ENCODE measurements at places on chromosomes 4 and X. TPM values are rescaled to one million over a fixed set of nuclear protein-coding genes. Genes with fewer than 3 reads are reported as not detected.

Gene GIMD1
- not detected for total RNA-seq

Gene SLC7A11
- 225 TPM for total RNA-seq

Gene POU4F2
- total RNA-seq = not detected

Gene GPR119
- not detected for total RNA-seq

Gene DGKK
- not detected for total RNA-seq

Gene CSN1S1
- not detected for total RNA-seq

Gene P2RY4
- total RNA-seq = not detected

Gene PSAPL1
- total RNA-seq = not detected

Gene SLC25A43
- total RNA-seq = 44.5 TPM

Gene ATP2B3
- total RNA-seq = not detected

Gene HMGN5
- 5.1 TPM for total RNA-seq

Gene RBM3
- total RNA-seq = 352 TPM

Gene PGAM4
- 0.22 TPM for total RNA-seq

Gene TRIML1
- total RNA-seq = not detected

Gene RTL9
- total RNA-seq = 0.02 TPM

Gene RPS6KA3
- 39.4 TPM for total RNA-seq

Gene NPY5R
- total RNA-seq = not detected

Gene UGT8
- total RNA-seq = 5.1 TPM

Gene FAM156A
- 40.6 TPM for total RNA-seq

Gene ANXA3
- total RNA-seq = 117 TPM

Gene HGFAC
- total RNA-seq = not detected

Gene SHOX
- total RNA-seq = not detected

Gene FAM9B
- total RNA-seq = not detected

Gene NSG1
- total RNA-seq = not detected

Gene PARM1
- total RNA-seq = 0.52 TPM

Gene PPP4R3C
- not detected for total RNA-seq

Gene SLC25A31
- not detected for total RNA-seq

Gene LPAR4
- not detected for total RNA-seq

Gene DKK2
- not detected for total RNA-seq

Gene STS
- 1.9 TPM for total RNA-seq

Gene CSAG3
- total RNA-seq = not detected

Gene CT45A10
- total RNA-seq = not detected

Gene PCSK1N
- 8.1 TPM for total RNA-seq

Gene EIF4E
- total RNA-seq = 148 TPM

Gene CD99L2
- total RNA-seq = 33.3 TPM

Gene CPLX1
- 0.10 TPM for total RNA-seq

Gene SPANXC
- total RNA-seq = not detected

Gene ZNF711
- 15.8 TPM for total RNA-seq

Gene ADRA2C
- 15.0 TPM for total RNA-seq

Gene MAGEA10
- not detected for total RNA-seq

Gene GPAT3
- total RNA-seq = 80.5 TPM

Gene WAS
- total RNA-seq = 0.20 TPM

Gene NSUN7
- total RNA-seq = not detected

Gene VCX3B
- not detected for total RNA-seq

Gene ZNF157
- not detected for total RNA-seq

Gene UGT2B17
- total RNA-seq = not detected

Gene ZNF182
- 4.4 TPM for total RNA-seq

Gene PIGA
- total RNA-seq = 19.9 TPM

Gene ACOT9
- 107 TPM for total RNA-seq

Gene SLC6A14
- not detected for total RNA-seq

Gene NLGN3
- total RNA-seq = 0.69 TPM

Gene VEGFC
- total RNA-seq = 19.2 TPM

Gene TMPRSS11B
- not detected for total RNA-seq

Gene SRPX
- total RNA-seq = 78.0 TPM

Gene TRPC3
- not detected for total RNA-seq

Gene TAB3
- 15.4 TPM for total RNA-seq

Gene HTT
- total RNA-seq = 14.6 TPM
